ENCODE measurements at places on chromosomes 12 and 14. TPM values are rescaled to one million over a fixed set of nuclear protein-coding genes. Genes with fewer than 3 reads are reported as not detected.

- no peak for DNase-seq
These were observed 298.5 kb downstream of the NPAS3 start for GRCh38 chr14:33237115-33237740.

DNA sequence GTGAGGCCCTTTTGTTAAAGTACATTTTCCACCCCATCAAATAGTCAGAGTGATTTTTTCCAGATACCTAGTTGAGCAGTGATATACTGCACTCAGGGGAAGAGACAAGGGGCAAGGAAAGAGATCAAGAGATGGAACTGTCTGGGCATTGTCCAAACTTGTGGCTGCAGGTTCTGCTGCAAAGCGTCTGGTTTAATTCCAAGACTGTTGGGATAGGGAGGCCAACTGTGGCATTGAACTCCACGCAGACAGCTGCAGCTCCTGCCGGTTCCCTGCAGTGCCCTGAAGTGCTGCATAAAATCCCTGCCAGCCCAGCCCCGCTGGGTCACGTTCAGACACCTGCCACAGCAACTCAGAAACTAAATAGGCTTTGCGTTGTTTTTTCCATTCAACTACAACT, 30.5 kb downstream of the RPH3A start:
- no peak for DNase-seq

- no peak for DNase-seq
These were observed 207.0 kb upstream of the CDKN3 start for GRCh38 chr14:54189748-54190354.

DNA sequence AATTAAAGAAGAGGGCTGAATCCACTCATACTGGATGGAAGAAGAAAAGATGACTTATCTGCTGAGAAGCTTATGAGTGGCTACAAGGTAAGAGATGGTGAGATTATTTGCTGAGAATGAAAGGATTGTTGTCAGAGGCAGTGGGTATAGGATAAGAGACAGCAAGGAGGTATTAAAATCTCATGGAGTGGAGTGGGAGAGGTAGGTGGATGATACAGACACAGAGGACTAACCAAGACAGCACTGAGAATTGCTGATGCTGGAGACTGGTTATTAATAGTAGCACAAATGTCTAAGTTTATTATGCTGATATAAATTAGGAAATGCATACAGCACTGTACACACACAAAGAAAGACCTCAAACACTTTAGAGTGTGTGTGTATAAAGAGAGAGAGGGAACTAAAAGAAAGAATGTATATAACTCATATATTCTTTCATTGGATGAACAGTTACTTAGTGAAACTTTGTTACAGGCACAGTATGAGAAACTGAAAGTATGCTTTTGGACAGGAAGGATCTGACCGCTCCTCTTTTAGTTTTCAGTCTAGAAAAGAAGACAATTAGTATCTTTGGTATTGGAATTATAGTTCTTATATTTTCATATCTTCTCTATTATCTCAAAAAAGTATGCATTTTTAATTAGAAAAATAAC, 543.1 kb downstream of the LRFN5 start:
- no peak for DNase-seq

The MIPOL1 gene
- total RNA-seq, result 6.7 TPM

Measured in epithelial cell of proximal tubule (primary cell).